ENCODE measurements at places on chromosomes 4 and X.

DNA sequence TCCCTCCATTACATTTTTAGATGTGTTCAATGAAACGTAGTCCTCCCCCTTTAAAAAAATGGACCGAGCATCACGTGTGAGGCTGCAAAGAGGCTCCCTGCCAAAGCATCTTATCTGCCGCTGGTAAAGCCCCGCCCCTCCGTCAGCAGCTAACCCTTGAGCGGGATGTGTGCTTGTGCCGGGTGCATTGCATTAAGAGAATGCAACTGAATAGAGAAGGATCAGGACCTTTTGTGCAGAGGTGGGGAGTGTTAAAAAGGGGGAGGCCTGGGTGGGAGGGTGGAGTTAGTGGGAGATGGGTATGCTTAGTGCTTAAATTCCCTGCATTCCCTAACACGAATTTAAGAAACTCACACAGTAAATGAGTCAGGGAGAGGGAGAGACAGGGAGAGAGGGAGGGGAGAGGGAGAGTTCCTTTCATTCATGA lies 66.0 kb downstream of the TBL1X start:
- peak; percentile 85 for DNase-seq

DNA sequence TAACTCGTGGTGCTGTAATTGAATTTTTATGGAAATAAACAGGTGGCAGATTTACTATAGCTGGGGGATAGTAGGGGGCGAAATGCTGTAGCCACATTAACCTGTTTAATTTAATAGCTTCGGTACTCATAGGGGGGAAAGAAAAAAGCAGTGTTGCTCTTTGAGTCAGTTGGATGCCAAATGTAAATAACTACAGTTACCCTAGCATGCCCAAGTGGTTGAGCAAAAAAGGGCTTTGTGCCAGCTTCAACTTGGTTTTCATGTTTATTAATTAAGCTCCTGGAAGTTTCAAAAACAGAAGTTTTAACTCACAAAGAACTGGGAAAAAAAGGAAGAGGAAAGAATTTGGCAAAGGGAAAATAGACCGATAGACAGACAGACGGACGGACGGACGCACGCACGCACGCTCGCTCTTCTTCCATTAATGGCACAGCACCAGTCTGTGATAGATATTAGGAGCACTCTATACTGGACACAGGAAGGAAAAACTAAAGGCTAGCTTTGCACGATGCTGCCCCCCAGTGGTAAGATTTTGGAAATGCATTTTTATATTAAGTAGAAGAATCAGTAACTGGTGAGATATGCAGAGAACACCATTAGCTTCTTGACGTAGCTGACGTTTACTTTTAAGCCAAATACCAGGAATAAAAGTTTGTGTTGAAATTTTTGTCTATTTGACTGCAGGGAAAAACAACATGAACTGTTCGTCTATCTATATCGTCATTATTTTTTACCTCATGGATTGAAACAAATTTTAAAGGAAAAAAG lies 151.8 kb downstream of the SLC7A11 start:
- DNase-seq = peak; percentile 80

DNA sequence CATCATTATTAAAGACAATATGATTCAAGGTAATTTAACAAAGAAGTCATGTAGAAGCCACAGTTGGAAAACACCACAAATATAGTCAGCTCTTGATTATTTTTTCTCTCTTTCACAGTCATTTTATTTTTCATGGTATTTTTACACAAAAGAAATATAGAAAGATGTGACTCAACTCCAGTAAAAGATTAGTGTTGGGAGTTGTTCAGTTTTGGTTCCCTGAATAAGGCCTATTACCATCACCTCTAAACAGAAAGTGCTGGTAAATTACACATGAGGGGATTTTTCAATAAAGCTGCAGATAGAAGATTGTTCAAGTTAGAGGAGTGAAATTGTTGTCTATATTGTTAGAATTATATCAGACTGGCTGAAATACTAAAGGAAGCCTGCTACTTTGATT lies 107.0 kb downstream of the DDIT4L start:
- no peak for DNase-seq

DNA sequence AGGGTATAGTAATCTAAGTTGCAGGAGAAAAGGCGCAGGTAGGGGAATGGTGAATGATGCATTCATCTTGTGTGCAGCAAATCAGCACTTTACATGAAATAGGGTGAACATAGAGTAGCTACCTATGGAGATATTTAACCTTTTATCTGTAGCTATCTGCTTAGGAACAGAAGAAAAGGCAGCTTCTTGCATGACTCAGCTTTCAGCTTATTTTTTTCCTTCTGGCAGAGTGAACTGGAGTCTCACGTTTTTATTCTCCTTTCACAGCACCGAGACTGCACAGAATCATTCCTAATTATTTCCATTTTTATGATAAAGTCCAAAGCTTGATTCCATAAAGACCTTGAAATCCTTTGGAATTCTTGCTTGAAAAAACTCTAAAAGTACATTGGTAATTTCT lies 4.8 kb upstream of the SCOC start:
- no peak for DNase-seq

GRCh38 chrX:18252644-18253359 lies 32.1 kb upstream of the BEND2 start:
- no peak for DNase-seq
